ENCODE measurements at places on chromosomes 3 and 15.
A peak's percentile ranks its signal among the peaks of the same experiment; 100 is the strongest.

DNA sequence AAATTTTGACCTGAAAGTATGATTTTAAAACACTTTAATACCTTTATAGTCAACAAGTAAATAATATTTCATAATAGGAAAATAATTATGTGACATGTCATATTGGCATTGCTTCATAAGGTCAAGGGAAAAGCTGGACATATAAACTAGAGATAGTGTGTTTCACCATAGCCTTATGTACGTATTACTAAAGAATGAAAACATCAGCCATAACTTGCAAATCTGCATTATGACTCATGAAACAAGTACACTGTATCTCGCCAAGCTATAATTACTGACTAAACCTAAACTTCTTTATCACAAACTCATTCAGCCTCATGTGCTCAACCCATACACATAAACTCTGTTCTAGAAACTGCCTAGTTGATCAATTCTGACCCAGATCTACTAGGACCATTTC, 950.1 kb downstream of the FHIT start:
- DNase-seq = no peak

- DNase-seq = no peak
Measured at GRCh38 chr15:72559781-72560180, 85.7 kb downstream of the ARIH1 start.

DNA sequence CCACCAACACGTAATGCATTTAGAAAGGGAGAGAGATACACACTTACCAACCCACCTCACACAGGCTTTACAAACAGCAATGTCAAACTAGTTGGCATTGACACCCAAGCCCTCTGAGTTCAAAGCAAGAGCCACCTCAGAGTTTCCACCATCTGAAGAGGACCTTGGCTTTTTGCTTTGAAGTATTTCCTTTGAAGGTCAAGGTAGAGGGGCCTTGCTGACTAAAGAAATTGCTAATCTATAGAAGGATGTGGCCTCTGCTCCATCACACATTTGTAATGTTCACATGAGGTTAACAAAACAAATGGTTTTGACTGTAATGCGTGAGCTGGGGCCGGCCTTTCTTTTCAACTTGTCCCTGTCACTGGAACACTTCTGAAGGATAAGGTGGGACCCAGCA, 117.7 kb downstream of the POLR2M start:
- DNase-seq = no peak

DNA sequence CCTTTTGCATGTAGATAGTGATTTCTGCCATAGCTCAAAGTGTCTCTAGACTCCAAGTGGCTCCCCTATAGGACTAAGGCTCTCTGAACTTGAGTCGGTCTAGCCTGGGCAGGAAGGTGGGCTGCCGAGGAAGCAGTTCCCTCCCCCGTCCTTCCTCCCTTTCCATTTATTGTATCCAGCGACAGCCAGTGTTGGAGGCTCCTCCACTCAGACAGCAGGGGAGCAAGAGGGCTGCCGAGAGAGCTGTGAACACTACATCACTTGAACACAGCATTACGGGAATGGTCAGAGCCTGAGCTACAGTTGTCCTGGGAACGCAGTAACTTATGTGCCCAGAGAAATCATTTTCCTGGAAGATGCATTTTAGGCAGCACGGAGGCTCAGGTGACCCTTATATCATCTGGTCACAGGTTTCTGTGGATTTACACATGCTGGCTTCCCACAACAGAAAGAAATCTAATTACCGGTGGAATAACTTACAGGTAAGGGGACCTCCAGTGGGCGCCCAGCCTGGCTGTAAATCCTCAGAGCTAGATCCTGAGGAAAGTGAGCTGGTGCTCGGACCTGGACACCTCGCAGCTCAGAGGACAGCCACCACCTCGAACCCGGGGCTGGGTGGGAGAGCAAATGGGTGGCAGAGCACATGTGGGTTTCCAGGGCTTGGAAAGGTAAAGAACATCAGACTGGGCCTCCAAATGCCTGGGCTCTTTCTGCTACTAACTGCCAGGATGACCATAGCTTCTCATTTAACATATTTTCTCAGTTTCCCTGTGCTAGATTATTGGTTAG, 197.1 kb downstream of the UACA start:
- DNase-seq = no peak

- no peak for DNase-seq
Measured at GRCh38 chr15:77030048-77030927, 35.4 kb downstream of the PSTPIP1 start.

GRCh38 chr15:67091071-67091979, 25.9 kb downstream of the SMAD3 start:
- DNase-seq = peak; percentile 84

GRCh38 chr3:143605233-143605950, 242.9 kb downstream of the SLC9A9 start:
- no peak for DNase-seq

- DNase-seq = no peak
Measured at GRCh38 chr3:84820906-84821305, 137.9 kb upstream of the CADM2 start.

DNA sequence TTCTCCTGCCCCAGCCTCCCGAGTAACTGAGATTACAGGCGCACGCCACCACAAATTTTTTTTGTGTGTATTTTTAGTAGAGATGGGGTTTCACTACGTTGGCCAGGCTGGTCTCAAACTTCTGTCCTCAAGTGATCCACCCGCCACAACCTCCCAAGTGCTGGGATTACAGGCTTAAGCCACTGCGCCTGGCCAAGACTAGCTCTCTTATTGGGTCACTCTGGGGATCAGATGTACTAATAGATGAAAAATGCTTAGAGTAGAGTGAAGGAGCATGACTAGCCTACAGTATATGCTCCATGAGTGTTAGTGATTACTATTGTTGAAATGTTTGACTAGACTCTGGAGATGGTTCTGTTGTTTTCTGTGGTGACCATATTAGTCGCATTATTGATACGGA, 21.8 kb downstream of the RARB start:
- DNase-seq = no peak

DNA sequence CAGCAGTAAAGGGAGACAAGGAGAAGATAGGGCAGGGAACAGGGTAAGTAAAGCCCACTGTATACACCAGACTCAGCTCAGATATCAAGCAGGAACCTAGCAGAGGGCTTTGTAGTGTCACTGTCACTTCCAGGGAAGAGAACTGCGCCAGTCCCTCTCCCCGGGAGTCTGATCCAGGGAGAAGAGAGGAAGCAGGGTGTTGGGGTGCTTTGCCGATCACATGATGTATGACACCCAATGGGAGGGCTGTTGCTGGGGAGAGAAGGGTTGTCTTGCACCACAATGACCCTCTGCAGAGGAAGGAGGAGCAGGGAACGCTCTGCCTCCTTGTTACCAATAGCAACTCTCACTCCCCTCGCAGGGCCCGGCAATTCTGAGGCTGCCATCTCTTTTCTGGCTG, 147.2 kb upstream of the SLC2A2 start:
- DNase-seq = no peak

DNA sequence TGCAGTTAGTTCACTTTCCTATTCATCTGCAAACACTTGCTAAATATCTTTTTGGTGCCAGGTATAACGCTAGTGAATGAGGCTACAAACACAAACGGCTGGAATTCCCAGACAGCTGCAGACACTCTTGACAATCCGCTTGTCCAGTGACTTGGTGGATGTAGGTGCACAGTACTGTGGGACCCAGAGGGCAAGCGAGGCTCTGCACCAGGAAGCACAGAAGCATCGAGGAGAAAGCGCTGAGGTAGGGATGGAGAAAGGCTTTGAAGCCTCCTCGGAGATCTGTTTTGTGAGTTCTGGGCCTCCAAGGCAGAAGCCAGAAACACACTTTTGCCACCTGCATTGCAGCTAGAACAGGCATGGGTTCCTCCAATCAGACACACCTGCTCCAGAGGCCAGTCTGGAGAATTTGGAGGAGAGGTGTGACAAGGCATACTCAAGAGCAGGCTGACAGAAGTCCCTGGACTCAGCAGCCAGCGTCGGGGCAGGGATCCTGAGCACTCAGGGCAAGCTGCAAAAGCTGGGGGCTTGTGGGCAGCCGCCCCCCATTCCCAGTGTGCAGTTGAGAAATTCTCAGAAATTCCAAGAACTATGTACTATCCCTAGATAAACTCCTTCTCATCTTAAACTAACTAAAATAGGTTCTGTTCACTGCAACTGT, 232.5 kb downstream of the OCA2 start:
- no peak for DNase-seq

- DNase-seq = no peak
Measured at GRCh38 chr3:173639098-173639497, 241.6 kb downstream of the NLGN1 start.

DNA sequence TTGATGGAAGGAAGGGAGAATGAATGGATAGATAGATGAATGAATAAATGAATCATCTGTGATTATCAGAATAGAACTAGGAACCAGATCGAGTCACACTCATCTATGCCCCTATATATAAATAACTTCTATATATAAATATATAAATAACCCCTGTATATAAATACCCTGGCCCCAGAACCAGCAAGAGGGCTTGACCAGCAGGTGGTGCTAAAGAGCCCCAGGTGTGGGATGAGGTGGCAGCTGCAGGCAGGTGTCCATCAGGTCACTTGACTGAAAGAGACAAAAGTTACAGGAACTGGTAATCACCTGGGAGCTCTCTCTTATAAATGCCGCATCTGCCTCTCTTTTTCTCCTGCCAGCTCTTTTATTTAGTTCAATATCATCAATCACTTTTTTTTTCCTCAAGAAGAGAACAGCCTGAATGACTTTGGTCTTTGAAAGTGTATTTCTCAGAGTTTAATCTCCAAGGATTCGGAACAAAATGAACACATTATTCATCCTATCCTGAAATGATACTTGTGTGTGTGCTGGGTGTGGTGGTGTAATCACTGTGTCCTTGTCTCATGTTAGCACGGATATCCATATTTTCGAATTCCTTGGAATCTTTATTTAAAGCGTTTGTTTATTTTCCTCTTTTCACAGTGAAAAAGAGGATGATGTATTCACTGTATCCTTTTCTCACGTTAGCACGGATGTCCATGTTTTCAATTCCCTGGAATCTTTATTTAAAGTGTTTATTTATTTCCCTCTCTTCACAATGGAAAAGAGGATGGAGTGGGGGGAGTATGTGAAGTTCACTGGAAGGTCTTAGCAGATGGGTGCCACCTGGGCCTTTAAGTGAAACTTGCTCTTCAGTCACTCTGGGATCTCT, 35.4 kb upstream of the ATG7 start:
- DNase-seq = peak; percentile 77

DNA sequence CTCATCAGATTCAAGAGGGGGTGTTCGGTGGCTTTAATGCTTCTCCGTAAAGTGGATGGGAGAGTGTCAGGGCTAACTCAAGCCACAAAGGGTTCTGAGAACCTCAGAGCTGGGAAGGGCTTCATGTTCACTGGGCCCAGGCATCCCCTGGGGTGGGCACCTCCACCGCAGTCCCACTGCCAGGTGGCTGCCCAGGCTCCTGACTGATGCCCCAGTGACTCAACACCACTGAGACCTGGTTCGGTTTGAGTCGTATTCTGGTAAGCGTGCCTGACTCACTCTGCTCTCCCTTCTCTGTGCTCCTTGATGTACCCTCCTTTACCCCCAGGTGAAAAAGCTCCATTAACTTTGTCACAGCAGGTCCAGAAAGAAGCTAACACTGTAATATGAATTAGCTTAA, 304.6 kb downstream of the RPLP1 start:
- DNase-seq = no peak

- DNase-seq = no peak
Measured at GRCh38 chr3:162338514-162338913, 841.9 kb downstream of the OTOL1 start.

DNA sequence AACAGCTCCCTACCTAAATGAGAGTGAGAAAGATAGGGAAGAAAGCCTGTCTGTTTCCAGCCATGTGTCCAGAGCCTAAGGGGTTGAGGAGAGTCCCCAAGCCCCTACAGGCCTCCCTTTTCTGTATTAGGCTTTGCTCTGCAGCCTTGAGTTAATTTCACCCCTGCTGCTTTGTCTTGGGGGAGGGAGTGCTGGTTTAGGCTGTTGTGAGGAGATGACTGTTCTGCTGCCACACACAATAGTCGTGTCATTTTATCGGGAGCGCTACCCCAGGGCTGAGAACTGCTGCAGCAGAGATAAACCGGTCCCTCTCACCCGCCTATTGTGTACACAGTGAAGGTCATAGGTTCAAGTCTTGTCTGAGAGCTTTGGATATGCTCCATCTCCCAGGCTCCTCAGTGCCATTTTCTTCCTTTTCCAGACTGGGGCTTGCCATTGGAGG, 1.4 kb downstream of the ZNF609 start:
- no peak for DNase-seq

DNA sequence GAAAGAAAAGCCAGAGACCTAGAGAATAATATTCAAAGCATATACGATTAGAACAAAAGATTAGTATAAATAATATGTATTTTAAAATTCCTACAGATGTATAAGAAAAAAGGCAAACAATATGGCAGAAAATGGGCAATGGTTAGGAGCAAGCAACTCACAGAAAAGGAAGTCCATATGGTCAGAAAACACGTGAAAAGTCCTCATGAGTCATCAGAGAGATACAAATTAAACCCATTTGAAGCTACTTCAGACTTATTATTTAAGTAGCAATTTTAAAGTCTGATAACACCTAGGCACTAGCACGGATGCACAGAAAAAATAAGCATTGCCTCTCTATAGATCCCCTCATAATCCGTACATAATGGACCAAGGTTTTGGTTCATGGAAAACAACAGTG, 25.6 kb downstream of the SLC7A14 start:
- no peak for DNase-seq

DNA sequence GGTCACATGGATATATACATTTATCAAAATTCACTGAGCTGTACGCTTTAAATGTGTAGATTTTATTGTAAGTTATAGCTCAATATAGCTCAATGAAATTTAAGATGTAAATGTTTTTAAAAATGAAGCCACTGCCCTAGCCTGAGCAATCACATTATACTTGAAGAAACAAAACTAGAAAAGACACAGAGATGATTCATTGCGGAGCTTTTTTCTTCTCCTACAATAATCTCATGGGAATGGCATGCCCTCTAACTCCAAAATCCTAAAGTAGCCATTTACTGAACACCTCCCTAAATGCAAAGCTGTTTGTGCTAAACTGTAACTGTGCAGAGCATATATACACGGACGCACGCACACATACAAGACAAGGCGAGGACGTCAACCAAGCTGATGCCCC, 84.2 kb downstream of the MYO9A start:
- no peak for DNase-seq

GRCh38 chr15:68851971-68852370, 31.3 kb upstream of the ANP32A start:
- DNase-seq = no peak
